ENCODE measurements at places on chromosomes 16 and 17.

DNA sequence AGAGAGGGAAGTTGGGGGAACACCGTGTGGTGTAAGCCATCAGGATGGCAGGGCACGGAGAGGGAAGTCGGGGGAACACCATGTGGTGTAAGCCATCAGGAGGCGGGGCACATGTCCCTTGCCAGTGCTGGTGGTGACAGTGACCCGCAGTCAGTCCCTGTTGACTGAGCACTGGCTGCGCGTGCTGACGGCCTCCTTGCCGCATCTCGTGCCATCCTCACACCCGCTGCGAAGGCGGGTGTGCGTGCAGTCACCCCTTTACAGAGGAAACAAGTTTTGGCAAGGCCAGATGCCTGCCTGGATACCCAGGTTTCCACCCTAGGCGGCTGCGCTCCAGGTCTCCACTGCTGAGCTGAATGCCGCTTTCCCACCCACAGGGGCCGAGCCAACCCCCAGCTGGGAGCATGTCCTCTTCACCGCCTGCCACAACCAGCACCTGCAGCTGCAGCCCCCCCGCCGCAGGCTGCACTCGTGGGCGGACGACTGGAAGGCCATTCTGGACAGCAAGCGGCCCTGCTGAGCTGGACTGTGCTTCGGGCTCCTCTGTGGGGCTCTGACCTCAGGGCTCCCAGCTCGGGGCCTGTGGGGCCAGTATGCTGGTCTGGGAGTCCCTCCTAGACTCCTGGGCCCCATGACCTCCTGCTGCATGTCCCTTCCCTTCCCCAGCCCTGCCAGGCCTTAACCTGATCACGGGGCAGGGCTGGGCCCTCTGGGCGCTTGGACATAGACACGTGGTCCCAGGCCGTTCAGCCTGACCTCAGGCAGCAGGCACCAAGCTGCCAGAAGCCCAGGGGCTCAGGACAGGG lies 43.5 kb downstream of the NT5M start:
- DNase-seq = no peak

DNA sequence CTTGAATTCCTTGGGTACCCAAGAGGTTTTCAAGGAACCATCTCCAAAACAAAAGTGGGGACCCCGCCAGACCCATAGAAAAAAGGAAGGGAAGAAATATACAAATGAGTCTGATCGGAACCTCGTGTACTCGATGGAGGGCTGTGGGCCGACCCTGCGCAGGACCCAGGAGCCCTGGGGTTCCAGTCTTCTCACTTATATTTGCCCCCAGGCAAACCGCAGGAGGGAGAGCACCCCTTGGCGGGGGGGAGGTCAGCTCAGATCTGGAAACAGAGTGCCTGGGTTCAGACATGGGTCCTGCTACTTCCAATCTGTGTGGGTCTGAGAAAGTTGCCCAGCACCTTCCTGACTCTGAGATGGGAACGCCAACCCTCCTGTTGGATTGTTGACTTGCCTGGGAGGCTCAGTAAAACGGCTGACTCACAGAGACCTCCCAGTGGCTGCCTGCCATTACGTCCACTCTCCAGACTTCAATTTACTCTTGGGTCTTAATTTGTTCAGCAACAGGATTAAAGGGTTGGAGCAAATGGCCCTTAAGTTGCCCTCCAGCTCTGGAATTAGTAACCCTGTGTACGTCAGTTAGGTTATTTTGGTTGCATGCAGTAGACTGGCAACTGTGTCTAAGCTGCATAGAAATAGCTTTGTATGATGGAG lies 24.9 kb upstream of the CACNG4 start:
- DNase-seq = no peak

DNA sequence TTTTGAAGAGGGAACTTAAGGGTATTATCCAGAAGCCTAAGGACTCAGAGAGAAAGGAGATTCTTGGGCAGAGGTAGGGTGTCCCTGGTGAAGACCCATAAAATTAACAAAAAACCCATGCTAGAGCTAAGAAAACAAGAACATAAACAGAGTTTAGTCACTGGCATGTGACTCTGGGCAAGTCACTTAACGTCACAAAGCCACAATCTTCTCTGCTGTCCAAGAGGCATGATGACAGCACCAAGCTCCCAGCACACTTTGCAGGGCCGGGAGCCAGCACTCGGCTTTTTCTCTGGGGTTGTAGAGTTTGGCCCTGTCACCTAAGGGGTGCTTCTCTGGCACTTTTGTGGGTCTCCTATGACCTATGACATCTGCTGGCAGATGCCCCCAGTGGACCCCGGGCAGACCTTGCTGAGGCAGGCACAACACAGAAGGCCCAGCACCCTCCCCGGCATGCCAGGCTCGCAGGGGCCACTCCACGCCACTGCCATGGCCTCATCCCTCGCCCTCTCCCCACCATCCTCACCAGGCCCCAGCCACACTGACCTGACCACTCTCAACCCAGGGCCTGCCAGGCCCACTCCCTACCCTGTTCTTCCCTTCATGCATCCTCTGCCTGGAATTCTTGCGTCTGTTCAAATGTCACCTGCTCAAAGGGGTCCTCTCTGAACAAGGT lies 69.8 kb downstream of the DYNLRB2 start:
- no peak for DNase-seq

DNA sequence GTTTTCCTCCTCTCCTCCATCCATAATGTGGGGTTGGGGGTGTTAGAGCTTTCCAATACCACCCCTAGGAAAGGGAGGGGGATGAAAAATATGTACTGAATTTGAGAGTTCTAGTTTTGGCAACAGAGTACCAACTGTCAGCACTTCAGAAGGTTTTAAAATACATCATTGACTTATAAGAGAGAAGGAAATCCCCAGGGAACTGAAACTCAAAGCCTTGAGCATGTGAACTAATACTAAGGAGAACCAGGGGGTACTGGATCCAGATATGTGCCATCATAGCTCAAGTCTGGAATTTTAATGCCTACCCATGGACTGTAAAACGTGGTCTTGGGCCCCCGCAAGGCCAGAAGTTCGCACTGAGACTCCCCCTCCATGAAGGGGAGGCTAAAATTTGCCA lies 15.8 kb downstream of the CACNG5 start:
- no peak for DNase-seq

DNA sequence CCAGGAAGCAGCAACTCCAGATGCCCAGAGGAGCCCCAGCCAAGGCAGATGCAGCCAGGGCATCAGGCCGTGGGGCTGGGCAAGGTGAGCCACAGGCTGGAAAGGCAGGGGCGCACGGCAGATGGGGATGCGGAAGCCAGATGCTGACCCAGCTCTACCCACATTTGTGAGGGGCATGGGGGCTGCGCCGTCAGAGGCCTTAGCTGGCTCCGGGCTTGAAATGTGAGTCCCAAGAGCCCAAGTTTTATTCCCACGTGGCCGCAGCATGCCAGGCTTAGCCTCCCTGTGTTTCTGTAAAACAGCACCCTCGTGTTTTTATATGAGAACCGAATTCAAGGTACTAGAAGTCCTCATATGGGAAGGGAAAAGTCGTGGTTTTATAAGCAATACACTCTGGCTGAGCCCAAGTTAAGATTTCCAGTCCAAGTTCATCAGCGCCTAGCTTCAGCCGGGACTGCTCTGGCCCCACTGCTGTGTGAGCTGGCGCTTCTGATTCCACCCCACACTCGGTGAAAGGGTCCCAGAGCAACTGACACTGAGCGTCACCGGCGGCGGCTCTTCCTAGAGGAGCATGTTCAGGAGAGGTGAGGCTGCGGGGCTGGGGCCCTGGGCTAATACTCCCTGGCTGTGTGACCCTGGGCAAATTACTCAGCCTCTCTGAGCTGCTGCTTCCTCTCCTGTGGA lies 6.7 kb upstream of the C16orf95 start:
- no peak for DNase-seq

- no peak for DNase-seq
These were observed 97.7 kb upstream of the FA2H start for GRCh38 chr16:74872302-74872701.

- no peak for DNase-seq
These were observed 95.6 kb downstream of the STXBP4 start for GRCh38 chr17:55063885-55064874.

DNA sequence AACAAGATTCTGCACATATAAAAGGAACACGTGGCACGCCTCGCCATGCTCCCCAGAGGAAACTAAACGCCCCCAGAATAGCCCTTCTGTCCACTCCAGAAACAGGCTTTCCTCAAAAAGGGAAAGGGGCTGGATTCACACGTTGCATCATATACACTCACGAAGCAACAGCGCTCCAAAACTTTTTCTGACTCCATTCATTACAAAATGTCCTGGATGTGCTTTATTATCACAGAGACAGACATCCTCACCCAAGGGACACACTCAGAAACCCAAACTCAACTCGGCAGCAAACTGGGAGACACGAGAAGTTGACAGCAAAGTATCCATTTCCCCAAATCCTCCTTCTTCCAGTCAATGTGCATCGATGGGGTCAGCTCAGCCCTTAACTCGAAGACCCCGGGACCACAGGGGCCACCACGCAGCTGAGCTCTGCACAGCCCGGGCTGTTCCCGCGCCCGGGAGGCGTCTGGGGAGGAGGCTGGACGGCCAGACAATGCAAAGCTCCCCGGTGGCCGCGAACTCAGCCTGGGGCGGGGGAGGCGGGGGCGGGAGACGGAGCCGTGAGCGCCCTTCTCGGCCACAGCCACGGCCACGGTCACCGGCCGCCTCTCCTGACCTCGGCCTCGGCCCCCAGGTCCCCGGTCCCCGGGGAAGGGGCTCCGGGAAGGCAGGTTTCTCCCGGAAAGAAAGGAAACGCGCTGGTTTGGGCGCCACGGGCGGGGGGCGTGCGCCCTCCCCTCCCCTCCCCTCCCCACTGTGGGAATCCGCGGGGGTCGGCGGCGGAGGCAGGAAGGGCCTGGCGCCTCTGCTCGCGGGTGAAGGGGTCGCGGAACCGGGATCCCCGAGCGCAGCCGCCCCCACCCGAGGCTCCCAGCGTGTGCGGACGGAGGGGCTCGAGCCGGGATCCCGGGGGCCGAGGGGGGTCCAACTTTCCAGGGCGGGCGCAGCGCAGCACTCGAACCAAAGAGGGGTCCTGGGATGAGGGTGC lies 1.2 kb downstream of the NXN start:
- DNase-seq = no peak

DNA sequence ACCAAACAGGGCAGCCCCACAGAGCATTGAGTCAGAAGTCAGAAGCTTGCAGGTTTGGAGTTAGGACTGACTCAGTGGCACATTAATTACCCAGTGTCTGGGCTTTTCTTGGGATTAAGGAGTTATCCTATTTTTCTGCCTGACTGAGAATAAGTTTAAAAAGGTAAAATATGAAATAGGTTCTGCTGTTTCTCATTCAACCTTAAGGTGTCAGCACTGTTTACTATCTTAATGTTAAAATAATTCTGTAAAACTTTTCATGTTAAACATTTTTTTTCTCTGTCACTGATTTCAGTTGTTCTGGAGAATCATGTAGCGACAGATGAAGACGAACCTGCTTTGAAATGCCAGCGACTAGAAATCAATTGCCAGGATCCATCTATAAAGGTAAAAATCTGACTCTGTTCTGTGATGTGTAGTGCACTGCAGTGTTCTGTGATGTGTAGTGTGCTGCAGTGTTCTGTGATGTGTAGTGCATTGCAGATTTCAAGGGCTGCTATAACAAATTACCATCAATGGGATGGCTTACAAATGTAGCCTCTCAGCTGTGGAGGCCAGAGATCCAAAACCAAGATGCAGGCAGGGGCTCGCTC lies 128.0 kb downstream of the LAT start:
- DNase-seq = no peak

DNA sequence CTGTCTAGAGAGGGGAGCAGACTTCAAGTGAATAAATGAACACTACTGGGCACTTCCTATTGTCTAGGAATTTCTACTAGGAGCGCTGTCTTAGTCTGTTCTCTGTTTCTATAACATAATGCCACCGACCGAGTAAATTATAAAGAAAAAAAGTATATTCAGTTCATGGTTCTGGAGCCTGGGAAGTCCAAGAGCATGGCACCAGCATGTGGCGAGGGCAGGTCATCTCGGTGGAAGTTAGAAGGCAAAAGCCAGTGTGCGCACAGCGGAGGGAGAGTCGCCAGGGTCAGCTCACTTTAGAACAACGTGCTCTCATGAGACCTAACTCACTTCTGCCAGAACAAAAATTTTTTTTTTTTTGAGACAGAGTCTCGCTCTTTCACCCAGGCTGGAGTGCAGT lies 35.5 kb upstream of the RPH3AL start:
- no peak for DNase-seq

GRCh38 chr16:85608515-85608885 lies 4.6 kb upstream of the GSE1 start:
- no peak for DNase-seq

GRCh38 chr17:21025451-21025850 lies 17.4 kb downstream of the USP22 start:
- DNase-seq = no peak

DNA sequence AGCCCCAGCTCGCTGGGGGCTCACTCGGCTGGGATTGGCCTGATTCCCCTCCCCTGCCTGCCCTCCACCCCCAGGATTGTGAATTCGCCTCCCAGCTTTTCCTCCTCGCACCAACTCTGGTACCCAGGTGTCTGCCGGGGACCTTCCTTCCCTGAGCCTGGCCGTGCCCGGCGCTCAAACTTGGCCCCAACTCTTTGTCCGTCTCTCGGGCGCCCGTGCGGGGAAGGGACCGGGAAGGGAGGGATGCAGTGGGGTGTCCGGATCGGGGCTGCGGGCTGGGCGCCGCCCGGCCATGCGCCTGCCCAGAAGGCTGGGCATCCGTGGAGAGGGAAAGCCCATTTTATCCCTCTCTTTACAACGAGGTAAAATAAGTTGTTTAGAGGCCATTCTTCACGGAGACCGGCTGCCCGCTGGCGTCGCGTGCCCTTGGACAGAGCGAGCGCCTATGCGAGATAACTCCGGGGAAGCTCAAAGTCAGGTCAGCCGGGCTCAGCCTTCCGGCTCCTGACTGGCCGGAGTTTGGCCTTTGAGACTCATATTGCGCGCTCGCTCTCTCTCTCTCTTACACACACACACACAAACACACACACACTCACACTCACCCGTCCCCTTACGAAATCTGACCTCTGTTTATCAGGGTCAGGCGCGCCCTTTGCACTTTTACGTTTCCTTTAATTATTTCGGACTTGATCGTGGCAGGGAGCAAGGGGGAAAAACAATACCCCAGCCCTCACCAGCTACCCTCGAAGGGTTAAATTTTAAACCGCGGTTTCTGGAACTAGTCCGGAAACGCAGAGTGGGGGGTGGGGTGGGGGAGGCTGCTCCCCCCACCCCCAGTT lies 774 bp upstream of the MAF start:
- no peak for DNase-seq

DNA sequence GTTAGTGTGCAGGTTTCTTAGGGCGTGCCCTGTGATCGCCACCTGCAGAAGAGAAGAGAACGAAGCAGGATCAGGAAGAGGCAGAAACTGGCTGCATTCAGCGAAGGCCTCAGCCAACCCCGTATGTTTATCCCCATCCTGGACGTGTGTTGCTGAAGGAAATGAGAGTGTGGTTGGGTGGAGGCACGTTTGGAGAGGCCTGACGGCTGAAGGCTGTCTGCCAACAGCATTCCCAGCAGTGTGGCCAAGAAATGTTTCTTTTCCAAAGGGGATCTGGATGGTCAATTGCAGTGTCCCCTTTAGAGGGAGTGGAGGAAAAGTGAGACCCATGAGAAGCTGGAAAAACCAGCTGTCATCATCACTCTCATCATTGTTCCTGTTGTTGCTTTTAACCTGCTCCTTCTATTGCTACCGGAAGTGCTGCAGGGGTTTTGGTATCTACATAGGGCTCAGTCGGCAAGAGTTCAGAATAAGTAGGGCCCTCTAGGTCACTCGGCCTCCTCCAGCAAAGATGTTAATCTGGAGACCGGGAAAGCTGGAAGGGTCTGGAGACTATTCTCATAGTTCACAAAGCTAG lies 46.5 kb upstream of the SLC47A1 start:
- DNase-seq = no peak
